ENCODE measurements at places on chromosomes 13 and 19.

DNA sequence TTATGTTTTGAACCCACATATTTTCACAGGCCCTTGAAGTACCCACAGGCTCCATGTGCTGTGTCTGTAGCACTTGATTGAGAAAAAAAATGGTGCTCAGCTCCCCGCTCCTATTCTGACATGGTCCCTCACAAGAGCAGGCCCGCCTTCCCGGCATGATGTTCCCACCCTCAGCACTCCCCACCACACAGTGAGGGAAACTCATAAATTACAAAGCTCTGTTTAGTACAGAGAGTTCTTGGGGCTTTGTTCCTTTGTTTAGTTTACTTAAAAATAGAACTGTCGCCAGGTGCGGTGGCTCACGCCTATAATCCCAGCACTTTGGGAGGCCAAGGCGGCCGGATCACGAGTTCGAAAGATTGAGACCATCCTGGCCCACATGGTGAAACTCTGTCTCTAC is 25.9 kb upstream of the ABCC4 start:
- DNase-seq = no peak

- peak; percentile 46 for DNase-seq
Observed at GRCh38 chr13:49584771-49585182, 581 bp downstream of the RCBTB1 start.

DNA sequence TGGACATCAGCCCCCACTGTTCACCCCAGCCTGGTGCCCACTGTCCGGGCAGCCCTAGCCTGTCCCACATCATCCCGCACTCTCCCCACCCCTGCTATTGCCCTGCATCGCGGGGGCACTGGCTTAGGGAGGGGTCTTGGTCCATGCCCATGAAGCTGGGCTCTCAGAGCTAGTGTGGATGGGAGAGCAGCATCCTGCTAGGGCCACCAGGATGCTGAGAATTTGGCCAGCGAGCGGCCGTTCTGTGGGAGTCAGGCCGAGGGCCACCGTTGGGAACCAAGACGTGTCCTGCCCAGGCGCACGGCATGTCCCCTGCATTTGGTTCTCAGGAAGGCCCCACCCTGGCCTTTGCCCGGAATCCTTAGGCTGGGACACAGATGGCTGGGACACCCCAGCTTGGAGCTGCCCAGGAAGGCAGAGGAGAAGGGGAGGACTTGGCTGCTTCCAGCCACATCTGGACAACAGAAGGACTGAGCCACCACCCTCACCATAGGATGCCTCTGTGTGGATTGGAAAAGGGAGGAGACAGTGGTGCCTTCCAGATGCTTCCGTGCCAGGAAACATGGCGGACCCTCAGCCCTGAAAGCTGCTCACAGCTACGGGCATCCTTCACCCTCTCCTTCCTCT is 14.6 kb downstream of the ADGRE5 start:
- no peak for DNase-seq

DNA sequence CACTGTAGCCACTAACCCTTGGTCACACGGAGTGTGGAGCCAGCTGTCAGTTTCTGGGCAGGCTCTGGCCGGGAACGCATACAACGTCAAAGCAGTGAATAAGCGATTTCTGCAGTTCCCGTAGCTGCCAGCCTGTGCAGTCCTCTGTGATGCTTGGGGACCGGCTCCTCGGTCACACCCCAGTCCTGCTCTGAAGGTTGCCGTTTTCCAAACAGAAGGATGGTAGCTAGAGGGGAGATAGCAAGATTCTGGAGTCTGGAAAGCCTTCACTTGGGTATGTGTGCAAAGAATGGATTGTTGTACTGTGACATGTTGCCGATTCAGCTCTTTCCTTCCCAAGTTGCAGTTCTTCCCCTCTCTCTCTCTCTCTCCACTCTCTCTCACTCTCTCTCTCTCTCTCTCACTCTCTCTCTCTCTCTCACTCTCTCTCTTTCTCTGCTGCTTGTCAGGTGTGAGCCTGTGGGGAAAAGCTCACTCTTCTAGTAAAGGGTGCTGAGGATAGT is 38.7 kb upstream of the C1QTNF9 start:
- DNase-seq = peak; percentile 51

GRCh38 chr13:101120007-101120406 is 296.3 kb downstream of the NALCN start:
- no peak for DNase-seq

GRCh38 chr13:30133996-30134395 is 173.4 kb downstream of the KATNAL1 start:
- no peak for DNase-seq

DNA sequence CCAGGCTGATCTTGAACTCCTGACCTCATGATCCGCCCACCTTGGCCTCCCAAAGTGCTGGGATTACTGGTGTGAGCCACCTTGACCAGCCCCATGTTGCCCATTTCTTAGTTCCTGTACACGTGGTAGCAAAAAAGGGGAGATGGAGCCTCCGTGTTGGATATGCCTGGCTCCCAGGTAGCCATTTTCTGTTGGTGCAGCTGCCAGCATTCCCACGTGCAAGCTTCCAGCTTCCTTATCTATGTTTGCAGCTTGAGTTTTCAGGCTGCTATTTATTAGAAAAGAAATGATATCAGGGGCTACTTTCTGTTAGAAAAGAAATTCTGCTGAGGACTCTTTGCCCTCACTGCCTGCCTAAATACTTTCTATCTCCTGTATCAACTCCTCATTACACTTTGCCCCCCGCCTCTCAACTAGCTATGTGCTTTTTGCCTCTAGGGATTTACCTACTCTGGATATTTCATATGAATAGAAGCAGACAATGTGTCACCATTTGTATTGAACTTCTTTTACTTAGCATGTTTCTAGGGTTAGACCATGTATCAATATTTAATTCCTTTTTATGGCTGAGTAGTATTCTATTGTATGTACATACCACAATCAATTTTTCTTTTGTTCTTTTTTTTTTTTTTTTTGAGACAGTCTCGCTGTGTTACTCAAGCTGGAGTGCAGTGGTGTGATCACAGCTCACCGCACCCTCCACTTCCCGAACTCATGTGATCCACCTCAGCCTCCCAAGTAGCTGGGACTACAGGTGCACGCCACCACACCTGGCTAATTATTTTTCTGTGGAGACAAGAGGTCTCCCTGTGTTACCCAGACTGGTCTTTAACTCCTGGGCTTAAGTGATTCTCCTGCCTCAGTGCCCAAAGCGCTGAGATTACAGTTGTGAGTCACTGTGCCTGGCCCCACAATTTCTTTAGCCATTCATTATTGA is 3.4 kb upstream of the TMED1 start:
- DNase-seq = no peak

GRCh38 chr13:61608138-61608537 is 192.5 kb upstream of the PCDH20 start:
- DNase-seq = no peak

GRCh38 chr19:53873773-53874605 is 6.3 kb downstream of the MYADM start:
- no peak for DNase-seq

- DNase-seq = no peak
Observed at GRCh38 chr13:112194167-112194530, 127.2 kb downstream of the SOX1 start.

DNA sequence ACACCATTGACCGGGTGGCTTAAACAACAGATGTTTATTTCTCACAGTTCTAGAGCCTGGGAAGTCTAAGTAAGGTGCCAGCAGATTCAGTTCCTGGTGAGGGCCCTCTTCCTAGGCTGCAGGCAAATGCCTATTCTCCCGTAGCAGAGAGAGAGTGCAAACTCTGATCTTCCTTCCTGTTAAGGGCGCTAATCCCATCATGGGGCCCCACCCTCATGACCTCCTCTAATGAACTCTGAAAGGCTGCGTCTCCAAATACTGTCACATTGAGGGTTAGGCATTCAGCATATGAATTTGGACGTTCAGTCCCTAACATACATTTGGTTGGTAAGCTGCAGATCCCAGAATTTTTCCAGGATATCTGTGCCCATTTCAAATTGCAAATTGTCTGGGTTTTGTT is 128.8 kb downstream of the GGACT start:
- DNase-seq = no peak

GRCh38 chr19:28633319-28634018 is 579.5 kb downstream of the UQCRFS1 start:
- peak; percentile 47 for DNase-seq

GRCh38 chr19:17424743-17425365 is 5.0 kb downstream of the MVB12A start:
- DNase-seq = peak; percentile 19

- DNase-seq = no peak
Observed at GRCh38 chr13:27663947-27664346, 42.3 kb downstream of the POLR1D start.

DNA sequence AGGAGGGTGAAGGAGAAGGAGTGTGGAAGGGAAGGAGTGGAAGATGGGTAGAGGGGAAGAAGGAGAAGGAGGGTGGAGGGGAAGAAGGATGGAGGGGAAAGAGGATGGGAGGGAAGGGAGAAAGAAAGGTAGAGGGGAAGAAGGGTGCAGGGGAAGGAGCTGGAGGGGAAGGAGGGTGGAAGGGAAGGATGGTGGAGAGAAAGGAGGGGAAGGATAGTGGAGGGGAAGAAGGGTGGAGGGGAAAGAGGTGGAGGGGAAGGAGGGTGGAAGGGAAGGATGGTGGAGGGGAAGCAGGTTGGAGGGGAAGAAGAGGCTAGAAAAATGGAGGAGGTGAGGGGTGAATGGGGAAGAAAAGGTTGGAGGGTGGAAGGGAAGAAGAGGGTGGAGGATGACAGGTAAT is 927.9 kb downstream of the UQCRFS1 start:
- no peak for DNase-seq

DNA sequence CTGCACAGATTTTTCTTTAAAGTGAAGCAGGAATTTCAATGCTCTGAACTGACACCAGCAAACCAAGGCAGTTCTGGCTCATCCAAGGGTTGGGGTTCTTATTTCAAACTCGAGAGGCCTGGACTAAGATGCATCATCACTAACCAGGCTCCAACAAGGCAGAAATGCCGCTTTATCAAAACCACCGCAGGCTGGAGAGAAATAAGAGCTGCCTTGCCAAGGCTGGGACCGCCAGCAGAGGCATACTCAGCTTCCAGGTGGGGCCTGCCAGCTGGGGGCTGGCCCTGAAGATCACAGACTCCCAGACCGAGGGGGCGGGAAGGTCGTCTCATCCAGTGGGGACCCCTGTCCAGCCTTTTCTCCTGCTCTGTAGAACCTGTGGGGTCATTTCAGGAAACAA is 37.4 kb upstream of the GAS6 start:
- DNase-seq = no peak

- DNase-seq = no peak
Observed at GRCh38 chr19:33766623-33767022, 30.0 kb upstream of the KCTD15 start.

DNA sequence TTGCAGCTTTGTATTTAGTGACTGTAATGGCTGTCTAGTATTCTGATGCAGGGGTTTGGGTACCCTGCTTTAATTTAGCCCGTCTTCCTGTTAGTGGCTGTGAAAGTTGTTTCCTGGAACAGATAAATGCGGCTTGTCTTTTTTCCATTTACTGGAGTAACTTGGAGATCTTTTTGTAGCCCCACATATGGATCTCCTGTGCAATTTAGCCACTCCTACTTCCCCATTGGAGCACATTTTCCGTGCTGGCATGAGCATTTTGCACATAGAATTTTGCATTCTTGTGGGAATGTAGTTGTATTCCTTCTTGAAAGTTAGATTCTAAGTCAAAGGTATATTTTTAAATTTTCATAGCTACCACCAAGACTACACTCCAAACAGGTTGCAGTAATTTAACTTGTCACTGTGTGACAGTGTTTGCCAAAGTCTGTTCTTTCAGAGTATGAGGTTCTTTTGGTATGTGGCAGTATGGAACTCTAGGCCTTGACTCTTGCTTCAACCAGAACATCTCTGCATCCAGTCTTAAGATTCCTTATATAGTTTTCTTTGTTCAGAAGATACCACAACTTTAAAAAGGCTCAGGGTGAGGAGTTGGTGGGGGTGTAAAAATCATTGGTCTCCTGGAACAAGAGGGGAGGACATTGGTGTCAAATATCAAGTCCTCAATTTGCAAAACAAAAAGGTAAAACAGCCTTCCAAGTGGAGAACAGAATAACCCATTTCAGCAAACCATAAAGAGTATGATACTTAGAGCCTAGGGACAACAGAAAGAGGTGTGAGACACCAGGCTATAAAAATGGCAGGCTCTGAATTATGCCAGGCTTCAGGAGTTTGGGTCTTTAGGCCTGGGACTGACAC is 21.1 kb upstream of the CCDC97 start:
- no peak for DNase-seq

GRCh38 chr13:24834902-24835510 is 71.0 kb downstream of the RNF17 start:
- DNase-seq = no peak

DNA sequence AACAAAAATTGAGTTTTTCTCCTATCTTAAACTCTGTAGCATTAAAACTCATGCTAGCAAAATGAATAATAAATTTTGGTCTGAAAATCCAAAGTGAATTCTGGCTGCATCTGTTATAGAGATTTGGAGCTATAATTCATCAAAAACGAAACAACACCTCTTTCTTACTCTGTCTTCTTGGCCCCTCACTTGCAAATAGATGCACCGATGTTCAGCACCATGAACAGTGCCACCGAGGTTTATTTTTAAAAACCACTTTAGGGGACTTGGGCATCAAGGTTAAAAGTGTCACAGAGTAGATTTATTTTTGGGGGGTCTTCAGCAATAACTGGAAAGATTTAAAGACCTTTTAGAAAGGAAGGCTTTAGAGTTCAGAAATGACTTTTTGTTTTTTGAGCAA is 26.1 kb upstream of the EID2 start:
- DNase-seq = no peak

DNA sequence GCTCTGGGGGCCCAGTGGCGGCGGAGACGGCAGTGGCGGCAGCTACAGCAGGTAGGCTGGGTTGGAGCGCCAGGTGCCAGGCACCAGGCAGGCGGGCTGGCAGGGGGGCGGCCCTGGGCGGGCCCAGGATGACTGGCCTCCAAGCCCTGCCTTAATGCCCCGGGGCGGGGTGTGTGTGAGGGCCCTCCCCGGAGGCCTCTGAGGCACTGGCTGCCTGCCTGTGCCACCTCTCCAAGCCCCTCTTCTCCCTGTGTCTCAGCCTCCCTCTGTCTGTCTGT is at the start of gene KLK11:
Gene KLK11, minus strand, starts transcription at position 63 of the 278 bp plus-strand sequence. CDS start 985 bp downstream, outside the sequence.
- no peak for DNase-seq

- no peak for DNase-seq
Observed at GRCh38 chr19:58227964-58228584, 640 bp upstream of the ZNF544 start.

GRCh38 chr19:18869781-18870530 is 26.0 kb downstream of the CERS1 start:
- DNase-seq = no peak

GRCh38 chr19:788983-789700 is 8.1 kb upstream of the PTBP1 start:
- DNase-seq = peak; percentile 27

DNA sequence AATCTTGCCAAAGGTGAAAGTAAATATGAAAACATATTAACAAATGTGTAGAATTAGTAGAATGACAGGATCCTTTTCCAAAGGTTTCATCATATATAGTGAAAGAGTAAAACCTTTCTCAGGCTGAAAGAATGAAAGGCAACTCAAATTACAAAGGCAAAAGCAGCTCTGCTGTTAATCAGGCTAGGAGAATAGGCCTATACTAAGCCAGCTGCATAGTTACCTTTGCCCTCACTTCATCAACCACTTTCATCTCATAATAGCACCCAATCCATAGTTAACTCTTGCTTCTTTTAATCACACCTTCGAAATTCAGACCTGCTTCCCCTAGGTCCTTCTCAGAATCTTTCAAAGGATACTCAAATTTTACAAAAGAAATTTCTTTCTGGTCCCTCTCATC is 1167.6 kb upstream of the ATXN8OS start:
- DNase-seq = no peak
